ENCODE measurements at places on chromosomes 5 and 9. TPM values are rescaled to one million over a fixed set of nuclear protein-coding genes. Genes with fewer than 3 reads are reported as not detected.

DNA sequence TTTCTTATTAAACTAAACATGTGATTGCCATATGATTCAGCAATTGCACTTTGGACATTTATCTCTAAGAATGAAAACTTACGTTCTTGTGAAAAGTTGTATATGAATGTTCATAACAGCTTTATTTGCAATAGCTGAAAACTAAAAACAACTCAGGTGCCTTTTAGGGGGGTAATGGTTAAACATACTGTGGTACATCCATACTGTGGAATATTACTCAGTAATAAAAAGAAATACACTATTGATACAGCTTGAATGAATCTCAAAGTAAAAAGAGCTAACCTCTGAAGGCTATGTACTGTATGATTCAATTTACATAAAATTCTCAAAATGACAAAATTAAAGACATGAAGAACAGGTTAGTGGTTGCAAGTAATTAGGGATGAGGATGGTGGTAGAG lies 339.5 kb upstream of the PAPPA start:
- DNase-seq, result no peak

DNA sequence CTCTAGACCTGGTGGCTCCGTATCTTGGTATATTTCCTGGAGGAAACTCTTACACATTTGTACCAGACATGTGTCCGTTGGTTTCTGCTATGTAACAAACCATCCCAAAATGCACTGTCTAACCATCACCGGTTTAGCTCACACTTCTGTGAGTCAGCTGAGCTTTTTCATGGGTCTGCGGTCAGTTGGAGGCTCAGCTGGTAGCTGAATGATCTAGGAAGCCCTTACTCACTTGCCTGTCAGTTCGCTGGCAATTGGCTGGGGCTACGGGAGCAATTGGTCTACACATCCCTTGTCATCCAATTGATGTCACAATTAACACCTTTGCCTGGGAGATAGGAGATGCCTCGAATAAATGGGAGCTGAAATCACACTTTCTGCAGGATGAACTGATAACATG lies 11.6 kb upstream of the WHRN start:
- no peak for DNase-seq

- no peak for DNase-seq
These were observed 60.9 kb downstream of the IL31RA start for GRCh38 chr5:55911784-55912653.

GRCh38 chr9:110606179-110606790 lies 26.7 kb upstream of the SVEP1 start:
- DNase-seq, result no peak

SV2C gene
- not detected for polyA plus RNA-seq
